ENCODE measurements at places on chromosomes 7 and 10.

- no peak for DNase-seq
Observed at GRCh38 chr10:63865210-63865609, 344.0 kb downstream of the REEP3 start.

DNA sequence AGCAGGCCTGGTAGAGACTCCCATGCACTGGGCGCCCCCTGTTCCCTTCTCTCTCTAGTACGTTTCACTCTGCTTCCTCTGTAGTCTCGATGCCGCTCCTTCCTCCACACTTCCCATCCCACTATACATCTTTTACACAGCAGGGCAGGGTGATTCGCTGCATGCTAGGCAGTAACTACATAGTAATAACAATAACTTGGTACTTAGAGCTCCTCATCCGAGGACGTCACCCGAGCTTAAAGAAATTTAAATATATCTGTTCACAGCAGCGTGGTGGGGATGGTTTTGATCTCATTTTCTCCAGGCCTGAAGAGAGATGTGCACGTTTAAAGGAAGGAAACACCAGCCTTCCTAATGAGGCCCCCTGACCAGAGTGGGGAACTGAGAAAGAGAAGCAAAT, 276.9 kb downstream of the SKAP2 start:
- DNase-seq = no peak

DNA sequence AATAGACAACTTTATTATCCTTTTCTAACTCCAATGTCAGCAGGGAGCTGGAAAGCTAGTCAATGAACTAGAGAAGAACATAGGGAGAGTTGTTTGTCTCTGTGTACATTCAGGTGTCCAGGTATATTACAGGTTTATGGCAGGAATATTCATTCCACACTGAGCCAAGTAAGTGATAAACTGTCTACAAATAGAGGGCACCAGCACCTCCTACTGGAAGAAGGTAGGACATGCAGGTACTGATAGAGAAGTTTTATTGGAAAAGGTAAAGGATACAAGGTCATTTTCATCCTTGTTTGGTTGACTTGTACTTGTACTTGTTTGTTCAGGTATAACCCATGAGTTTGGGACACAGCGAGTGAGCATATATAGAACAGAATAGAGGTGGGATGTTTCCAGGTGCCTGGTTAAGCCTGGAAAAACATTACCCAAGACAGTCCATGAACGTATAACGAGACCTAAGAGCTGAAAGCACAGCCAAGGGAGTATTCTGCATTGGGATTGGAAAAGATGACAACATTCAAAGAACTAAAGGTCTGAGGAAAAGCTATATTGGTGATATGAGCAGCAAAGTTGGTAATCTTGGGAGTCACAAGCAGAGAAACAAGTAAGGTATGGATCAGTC, 61.4 kb upstream of the PPP1R3C start:
- no peak for DNase-seq

GRCh38 chr10:20100171-20100570, 283.9 kb downstream of the PLXDC2 start:
- no peak for DNase-seq

GRCh38 chr7:29208410-29209250, 14.1 kb downstream of the CHN2 start:
- no peak for DNase-seq

DNA sequence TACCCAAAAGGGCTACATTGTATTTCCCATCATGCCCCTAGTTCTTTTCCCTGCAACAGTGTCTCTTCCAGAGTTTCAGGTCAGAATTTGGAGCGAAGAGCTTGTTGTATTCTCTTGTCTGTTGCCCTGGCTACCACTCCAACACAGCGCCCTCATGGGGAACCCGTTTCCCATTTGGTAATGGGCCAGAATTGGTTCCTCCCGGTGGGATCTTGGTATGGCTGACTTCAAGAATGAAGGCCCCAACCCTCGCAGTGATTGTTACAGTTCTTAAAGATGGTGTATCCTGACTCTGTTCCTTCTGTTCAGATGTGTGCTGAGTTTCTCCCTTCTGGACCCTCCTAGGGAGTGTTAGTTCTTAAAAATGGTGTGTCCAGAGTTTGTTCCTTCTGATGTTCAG, 110.5 kb upstream of the ZNF32 start:
- DNase-seq = no peak

GRCh38 chr7:29044554-29044953, 86.4 kb upstream of the TRIL start:
- no peak for DNase-seq

- no peak for DNase-seq
Observed at GRCh38 chr10:109987452-109988211, 20.2 kb upstream of the ADD3 start.

DNA sequence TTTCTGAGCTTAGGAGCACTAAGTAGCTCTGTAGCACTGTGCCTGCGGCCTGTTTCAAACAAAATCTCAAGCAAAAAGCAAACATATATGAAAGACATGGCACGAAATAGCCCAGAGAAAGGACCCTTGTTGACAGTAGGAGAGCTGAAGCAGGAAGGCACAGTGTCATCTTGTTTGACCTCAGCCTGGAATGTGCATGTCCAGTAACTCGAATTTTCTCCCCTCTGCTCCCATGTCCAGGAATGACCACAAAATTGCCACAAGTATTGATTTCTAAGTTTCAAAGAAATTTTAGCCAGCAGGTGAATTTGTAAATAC, 301.0 kb downstream of the CCDC3 start:
- DNase-seq = no peak

GRCh38 chr10:107994621-107995270, 830.2 kb upstream of the SORCS1 start:
- no peak for DNase-seq
